M059J (cell line): ENCODE measurements at places on chromosomes 6 and 20.
A peak's percentile ranks its signal among the peaks of the same experiment; 100 is the strongest.

DNA sequence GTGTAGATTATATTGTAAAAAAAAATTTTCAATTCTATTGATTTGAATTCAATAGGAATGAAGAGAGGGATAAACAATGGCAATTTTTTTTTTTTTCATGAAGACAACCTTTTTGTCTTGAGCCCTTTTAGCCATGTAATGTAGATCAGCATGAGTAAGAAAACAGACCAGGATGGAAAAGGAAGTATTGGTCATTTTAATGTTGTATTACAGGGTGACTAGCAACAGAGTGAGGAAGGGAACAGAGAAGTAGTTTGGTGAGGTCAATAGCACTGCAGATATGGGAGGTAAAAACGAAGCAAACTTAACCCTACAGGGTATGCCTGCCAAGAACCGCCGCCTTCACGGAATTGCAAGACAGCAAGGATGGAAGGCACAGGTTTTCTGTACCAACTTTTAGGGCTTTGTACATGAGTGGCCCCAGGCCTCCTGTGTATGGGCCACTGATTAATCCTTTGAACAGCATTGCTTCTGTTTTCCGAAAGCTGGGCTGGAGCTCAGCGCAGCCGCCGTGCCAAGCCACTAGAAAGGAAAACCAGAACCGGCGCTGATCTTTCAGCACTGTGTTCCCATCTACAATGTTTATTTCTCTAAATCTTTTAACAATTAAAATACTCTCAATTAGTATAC lies 383.7 kb downstream of the CENPW start:
- DNase-seq: no peak

DNA sequence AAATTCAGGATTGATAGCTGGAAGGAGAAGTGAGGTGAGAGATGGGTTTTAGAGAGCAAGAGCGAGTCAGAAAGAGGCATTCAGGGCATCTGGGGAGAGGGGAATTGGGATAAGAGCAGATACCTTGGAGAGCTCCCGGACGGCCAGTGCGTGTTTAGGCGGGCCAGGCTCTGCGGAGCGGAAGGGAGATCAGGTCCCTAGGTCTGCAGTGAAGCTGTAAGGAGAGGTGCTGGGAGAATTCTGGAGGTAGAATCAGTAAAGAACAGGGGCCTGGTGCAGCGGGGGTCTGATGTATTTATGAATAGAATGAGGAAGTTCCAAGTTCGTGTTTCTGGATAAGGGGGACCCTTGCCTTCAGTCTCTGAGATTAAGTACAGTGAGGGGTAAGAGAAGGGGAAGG lies 47.4 kb upstream of the FAM83D start:
- peak; percentile 45 for DNase-seq

GRCh38 chr6:45350186-45350710 lies 22.1 kb downstream of the RUNX2 start:
- DNase-seq: no peak

GRCh38 chr20:57000441-57000968 lies 265.9 kb downstream of the BMP7 start:
- no peak for DNase-seq

DNA sequence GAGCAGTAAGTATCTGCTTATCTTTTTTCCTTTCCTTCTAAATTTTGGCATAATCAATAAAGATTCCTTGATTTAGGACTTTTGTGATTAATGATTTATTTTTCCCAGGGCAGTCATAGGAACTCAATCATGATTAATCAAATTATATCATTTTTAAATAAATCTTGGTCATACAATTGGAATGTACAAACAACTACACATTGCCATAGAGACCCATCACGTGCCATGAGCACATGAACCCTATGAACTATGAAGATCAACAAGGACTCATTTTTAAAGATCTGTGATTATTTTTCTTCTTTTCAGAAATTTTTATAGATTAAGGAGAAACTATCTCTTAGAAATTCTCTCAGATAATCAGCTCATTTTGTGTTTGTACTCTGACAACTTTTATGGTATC lies 622.4 kb downstream of the BCKDHB start:
- DNase-seq: peak; percentile 7

- DNase-seq: no peak
Observed at GRCh38 chr20:2387580-2387979, 6.9 kb downstream of the TGM6 start.

- DNase-seq: no peak
Observed at GRCh38 chr20:57287007-57287880, 20.8 kb upstream of the BMP7 start.
